Epithelial cell of proximal tubule (primary cell): ENCODE measurements at places on chromosomes 12 and 14. TPM values are rescaled to one million over a fixed set of nuclear protein-coding genes. Genes with fewer than 3 reads are reported as not detected.

DNA sequence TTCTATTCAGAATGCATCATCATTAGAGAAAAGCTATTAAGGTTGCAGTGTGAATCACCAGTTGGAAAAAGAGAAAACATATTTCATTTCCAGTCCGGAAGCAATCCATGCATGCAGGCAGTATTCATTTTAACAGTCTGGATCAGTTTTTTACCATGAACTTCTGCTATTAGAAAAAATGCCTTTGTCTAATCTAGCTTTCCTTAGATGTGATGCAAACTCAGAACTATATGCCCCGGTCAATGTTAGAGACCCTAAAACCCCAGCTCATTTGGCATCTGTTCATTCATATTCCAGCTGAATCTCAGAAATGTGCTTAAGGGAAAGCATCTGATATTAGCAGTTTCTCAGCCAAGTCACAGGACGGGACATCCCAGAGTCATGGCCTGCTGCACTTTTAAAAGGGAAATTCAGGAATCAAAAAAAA, 8.5 kb downstream of the IRAK3 start:
- no peak for DNase-seq

- DNase-seq: no peak
These were observed 18.3 kb upstream of the GXYLT1 start for GRCh38 chr12:42162965-42163364.

GRCh38 chr12:79451978-79452377, 238.8 kb downstream of the PAWR start:
- peak; percentile 94 for DNase-seq

DNA sequence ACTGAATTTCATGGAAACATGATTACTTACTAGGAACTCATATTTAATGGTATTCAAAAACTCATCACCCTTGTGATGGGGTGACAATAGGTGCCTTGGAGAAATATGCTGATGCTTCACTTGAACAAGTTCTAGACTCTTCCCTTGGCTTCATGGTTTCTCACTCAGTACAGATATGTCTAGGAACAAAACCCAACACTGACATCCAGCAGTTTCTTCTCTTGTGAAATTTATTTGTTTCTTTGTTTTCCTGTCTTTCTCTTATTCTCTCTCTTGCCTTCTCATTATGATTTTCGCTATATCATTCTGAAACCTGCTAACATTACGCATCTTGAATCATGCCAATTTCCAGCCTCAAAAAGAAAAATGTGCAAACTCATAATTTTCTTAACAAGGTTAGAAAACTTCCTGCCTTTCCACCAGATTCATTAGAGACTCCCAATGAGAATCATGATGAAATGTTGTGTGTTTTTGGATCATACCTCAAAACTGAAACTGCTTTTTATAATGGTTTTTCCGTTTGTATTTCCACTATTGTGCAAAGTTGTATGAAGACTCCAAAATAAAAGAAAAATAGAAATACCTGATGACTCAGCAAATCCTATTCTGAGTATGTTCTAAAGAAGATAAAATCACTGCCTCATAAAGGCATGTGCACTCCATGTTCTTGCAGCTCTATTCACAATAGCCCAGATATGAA, 1021.5 kb downstream of the TMEM121 start:
- DNase-seq: no peak

DNA sequence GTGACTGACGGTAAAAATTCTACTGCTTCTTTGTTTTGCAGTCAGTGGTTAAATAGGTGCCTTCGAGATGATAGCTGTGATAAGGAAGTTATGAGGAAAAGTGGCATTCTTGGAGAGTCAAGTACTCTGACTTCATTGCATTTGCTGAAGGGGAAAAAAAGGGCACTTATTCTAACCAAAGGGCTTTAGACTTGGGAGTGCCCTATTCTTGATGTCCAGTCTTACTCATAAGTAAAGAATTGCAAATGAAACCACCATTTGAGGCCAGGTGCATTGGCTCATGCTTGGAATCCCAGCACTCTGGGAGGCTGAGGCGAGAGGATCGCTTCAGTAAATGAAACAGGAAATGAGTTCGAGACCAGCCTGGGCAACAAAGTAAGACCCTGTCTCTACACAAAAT, 40.3 kb downstream of the BRAP start:
- DNase-seq: peak; percentile 22

GRCh38 chr12:106646472-106646871, 63.7 kb downstream of the RFX4 start:
- DNase-seq: no peak

DNA sequence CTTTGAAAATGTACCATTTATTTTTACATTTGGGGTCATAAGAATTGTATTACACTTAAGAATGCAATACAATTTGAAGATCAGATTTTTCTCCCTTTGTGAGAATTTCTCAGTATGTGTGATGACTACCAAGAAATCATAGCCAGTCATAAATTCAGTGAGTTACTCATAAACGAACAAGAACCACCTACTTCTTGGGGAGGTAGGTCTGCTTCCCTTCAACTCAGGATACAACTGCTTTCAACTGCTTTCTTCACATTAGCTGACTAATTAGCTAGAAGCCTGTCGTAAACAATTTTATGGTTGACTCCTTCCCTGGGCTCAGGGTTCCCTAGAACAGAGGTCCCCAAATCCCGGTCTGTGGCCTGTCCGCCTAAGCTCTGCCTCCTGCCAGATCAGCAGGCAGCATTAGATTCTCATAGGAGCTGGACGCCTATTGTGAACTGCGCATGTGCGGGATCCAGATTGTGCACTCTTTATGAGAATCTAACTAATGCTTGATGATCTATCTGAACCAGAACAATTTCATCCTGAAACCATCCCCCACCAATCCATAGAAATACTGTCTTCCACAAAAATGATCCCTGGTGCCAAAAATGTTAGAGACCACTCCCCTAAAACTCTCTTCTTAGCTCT, 3.7 kb downstream of the ANG start:
- no peak for DNase-seq

- no peak for DNase-seq
These were observed 11.8 kb upstream of the EDDM3A start for GRCh38 chr14:20733684-20734429.

- no peak for DNase-seq
These were observed 11.6 kb upstream of the FOXN3 start for GRCh38 chr14:89428546-89429198.

- DNase-seq: no peak
These were observed 182.2 kb upstream of the MDGA2 start for GRCh38 chr14:47857646-47858045.

- no peak for DNase-seq
These were observed 29.2 kb upstream of the DCN start for GRCh38 chr12:91211866-91212265.

- DNase-seq: no peak
These were observed 256.4 kb downstream of the GRIN2B start for GRCh38 chr12:13725049-13725448.

- DNase-seq: no peak
These were observed 4.5 kb downstream of the KRT77 start for GRCh38 chr12:52698651-52699340.

DNA sequence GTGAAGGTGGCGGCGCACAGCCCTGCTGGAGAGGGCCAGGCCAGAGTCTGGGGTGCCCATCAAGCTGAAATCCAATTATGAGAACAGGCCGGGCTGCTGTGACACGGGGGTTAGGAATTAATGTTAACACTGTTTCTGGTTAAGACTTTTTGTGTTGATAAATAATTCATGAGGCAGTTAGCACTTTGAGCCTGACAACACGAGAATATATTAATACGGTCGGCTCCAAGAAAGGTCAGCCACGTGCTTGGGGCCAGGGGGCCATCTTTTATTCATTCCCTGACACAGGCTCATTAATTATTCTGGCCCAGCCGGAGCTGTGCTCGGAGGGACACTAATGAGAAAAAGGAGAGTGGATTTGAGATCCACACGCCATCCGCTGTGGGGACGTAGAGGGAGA, 45.1 kb downstream of the FBRSL1 start:
- DNase-seq: no peak

DNA sequence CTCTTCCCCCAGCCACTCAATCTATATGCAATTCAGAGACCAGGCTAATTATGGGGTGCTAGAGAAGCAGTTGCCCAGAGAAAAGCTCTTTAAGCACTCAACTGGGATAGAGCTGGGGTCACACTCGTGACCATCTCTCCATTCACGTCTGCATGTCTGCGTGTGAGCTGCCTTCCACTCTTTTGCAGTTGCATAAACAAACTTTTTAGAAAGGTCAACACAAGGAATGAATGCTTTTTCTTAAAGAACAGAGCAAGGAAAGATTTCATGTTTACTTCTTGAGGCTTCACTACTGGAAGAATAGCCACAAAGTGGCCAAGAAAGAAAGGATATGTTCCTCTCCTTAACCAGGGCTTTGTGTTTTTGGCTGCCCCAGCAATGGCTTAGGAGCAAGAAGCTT, 151.1 kb downstream of the SAMD4A start:
- DNase-seq: no peak

DNA sequence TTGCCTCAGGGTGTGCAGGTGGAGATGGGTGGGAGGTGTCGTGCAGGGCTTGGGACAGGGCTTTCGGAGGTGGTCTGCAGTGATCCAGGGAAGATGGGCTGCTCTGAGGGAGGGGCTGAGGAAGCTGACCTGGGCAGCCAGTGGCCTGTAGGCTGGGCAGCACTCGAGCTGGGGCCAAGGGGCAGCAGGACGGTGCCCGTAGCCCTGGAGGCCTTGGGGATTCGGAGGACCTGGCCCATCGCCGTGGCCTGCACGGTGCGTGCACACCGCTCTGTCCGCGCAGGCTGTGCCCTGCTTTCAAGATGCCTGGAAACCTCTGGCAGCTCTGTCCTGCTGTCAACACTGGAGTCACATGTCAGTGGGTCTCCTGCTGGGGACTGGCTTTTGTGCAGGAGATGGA, 9.1 kb downstream of the PACS2 start:
- no peak for DNase-seq

GRCh38 chr12:109595321-109595902, 21.8 kb downstream of the MVK start:
- no peak for DNase-seq

GRCh38 chr12:42953021-42953420, 363.5 kb upstream of the PRICKLE1 start:
- no peak for DNase-seq

DNA sequence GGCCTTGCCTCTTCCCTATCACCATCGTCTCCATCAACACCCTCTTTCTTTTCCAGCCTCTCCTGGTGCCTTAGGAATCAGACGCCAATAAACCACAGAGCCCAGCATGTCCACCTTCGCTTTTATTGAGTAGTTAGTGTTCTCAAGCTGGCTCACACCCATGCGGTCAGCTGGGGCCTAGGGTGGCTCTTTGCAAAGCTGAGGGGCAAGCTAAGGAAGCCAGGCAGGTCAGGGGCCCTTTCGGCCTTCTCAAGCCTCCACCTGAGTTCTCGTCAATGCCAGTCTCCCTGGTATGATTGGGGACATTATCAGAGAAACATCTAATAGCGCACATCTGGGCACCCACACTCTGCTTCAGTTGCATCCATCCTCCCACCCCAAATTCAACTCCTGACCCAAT, 737 bp upstream of the TEX52 start:
- DNase-seq: no peak

DNA sequence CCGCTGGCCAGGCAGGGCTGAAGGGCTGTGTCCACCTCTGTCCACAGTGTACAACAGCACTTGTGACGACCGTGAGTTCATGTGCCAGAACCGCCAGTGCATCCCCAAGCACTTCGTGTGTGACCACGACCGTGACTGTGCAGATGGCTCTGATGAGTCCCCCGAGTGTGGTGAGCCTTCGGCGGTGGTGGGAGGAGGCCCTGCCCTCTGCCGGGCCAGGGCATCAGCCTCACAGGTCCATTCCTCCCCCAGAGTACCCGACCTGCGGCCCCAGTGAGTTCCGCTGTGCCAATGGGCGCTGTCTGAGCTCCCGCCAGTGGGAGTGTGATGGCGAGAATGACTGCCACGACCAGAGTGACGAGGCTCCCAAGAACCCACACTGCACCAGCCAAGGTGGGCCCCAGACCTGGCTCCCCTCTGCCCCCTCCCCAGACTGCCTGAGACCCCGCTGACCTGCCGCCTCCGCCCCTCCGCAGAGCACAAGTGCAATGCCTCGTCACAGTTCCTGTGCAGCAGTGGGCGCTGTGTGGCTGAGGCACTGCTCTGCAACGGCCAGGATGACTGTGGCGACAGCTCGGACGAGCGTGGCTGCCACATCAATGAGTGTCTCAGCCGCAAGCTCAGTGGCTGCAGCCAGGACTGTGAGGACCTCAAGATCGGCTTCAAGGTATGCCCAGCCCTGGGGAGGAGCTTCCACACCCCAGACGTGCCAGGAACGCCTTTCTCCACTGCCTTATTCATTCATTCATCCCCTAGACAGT, 20.8 kb upstream of the NXPH4 start:
- DNase-seq: no peak

GRCh38 chr12:58378028-58378427, 436.7 kb downstream of the ATP23 start:
- DNase-seq: no peak

GRCh38 chr12:49079793-49080192, 10.0 kb upstream of the RHEBL1 start:
- no peak for DNase-seq

- DNase-seq: no peak
These were observed 620 bp upstream of the NID2 start for GRCh38 chr14:52069307-52070050.

- no peak for DNase-seq
These were observed 45.0 kb upstream of the VASH1 start for GRCh38 chr14:76716285-76716684.

DNA sequence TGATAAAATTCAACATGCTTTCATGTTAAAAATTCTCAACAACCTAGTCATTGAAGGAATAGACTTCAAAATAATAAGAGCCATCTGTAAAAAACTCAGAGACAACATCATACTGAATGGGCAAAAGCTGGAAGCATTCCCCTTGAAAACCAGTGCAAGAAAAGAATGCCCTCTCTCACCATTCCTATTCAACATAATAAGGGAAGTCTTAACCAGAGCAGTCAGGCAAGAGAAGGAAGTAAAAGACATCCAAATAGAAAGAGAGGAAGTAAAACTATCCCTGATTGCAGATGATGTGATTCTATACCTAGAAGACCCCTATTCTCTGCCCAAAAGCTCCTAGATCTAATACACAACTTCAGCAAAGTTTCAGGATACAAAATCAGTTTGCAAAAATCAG, 52.9 kb downstream of the APOBEC1 start:
- no peak for DNase-seq

The TESPA1 gene
- total RNA-seq: not detected in 2 replicates

The IKZF4 gene
- 0.94 and 3.1 TPM in 2 replicates for total RNA-seq

The BCL11B gene
- total RNA-seq: 0.23 and 0.58 TPM in 2 replicates

The SLC6A12 gene
- 0.07 TPM in 1 of 2 replicates, not detected in the other for total RNA-seq

The SRSF9 gene
- 128 and 142 TPM in 2 replicates for total RNA-seq

The TTC5 gene
- total RNA-seq: 4.0 and 10.2 TPM in 2 replicates

The MLXIP gene
- 17.5 and 18.5 TPM in 2 replicates for total RNA-seq

The KRT72 gene
- not detected in 2 replicates for total RNA-seq

The PTPRQ gene
- not detected in 2 replicates for total RNA-seq

The TWF1 gene
- 99.3 and 112 TPM in 2 replicates for total RNA-seq

The FZD10 gene
- total RNA-seq: 1.0 and 9.3 TPM in 2 replicates

The SLC25A21 gene
- total RNA-seq: 0.81 and 1.5 TPM in 2 replicates

The RNASE7 gene
- 0.86 TPM in 1 of 2 replicates, not detected in the other for total RNA-seq

The PPP2R3C gene
- 23.2 and 24.5 TPM in 2 replicates for total RNA-seq

The CLEC4D gene
- not detected in 2 replicates for total RNA-seq

The CELA1 gene
- not detected in 2 replicates for total RNA-seq

The ABCC9 gene
- under 0.01 and 0.23 TPM in 2 replicates for total RNA-seq

The CMA1 gene
- total RNA-seq: not detected in 2 replicates
